ENCODE measurements at places on chromosomes 11 and 22.
A peak's percentile ranks its signal among the peaks of the same experiment; 100 is the strongest.

GRCh38 chr11:80948781-80949180 is 1508.0 kb upstream of the TENM4 start:
- no peaks in the 10 kb centered on the region for H3K27me3 ChIP-seq
- H3K27ac ChIP-seq = no peak overlapping the region
- H3K4me1 ChIP-seq = no peaks in the 10 kb centered on the region
- H3K36me3 ChIP-seq = no peaks in the 10 kb centered on the region
- DNase-seq = no peak

GRCh38 chr22:17120281-17120680 is 879 bp downstream of the TMEM121B start:
- no peaks in the 10 kb centered on the region for H3K4me1 ChIP-seq
- no peak overlapping the region for H3K27ac ChIP-seq
- no peaks in the 10 kb centered on the region for H3K36me3 ChIP-seq
- DNase-seq = peak; percentile 30

DNA sequence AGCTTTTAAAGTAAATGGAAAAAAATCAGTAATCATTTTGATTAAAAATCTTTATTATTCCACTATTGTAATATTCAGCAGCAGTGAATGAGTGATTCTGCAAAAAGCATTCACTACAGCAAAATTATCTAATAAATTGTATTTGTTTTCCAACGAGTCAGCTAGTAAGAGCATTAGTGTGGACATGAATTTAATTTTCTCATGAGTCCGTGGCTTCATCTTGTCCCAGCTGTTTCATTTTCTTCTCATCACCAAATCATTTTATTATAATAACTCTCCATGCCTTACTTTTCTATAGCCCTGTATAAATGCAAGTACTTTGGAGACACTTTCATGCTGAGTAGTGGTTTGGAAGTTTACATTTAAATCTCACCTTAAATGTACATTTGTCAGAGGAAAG is 66.2 kb downstream of the FANCF start:
- H3K36me3 ChIP-seq = no peaks in the 10 kb centered on the region
- H3K4me1 ChIP-seq = no peaks in the 10 kb centered on the region
- H3K27me3 ChIP-seq = no peaks in the 10 kb centered on the region

DNA sequence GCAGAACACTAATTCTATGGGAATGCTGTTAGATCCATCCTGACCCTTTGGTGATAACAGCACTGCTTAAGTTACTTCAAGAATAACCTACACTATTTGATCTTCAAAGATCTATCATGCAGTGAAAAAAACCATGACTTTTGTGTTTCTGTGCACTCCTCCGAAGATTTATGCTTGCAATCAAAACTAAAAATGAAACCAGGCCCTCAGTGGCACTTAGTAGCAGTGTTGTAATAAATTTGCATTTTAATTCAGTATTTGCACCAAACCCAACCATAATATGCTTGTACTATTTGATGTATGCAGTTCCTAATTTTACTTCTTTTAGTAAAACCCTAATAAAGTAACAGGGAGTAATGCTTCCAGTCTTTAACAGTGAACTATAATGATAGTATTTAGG is 130.7 kb downstream of the SOX6 start:
- H3K4me3 ChIP-seq = no peak overlapping the region
- H3K36me3 ChIP-seq = no peaks in the 10 kb centered on the region
- no peak for DNase-seq
- H3K4me1 ChIP-seq = no peaks in the 10 kb centered on the region
- H3K27ac ChIP-seq = no peak overlapping the region

GRCh38 chr22:18113680-18114394 is 3.2 kb downstream of the TUBA8 start:
- H3K27ac ChIP-seq = no peak overlapping the region
- H3K36me3 ChIP-seq = no peaks in the 10 kb centered on the region
- H3K4me3 ChIP-seq = no peak overlapping the region
- peaks cover 10% of the 10 kb centered on the region for H3K27me3 ChIP-seq

DNA sequence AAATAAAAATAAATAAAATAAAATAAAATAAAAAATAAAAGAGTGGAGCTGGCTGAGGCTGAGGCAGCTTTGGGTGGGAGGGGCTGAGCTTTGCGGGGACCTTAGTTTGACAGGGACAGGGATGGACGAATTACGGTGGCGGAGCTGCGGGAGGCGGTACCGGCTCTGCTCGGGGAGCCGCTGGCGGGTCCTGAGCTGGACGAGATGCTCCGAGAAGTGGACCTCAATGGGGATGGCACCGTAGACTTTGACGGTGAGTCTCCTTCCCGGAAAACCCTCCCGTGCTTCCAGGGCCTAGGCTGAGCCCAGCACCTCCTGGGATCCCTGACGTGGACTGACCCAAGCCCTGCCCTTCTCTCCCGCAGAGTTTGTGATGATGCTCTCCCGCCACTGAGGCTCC is 3.1 kb downstream of the CABP4 start:
- no peak for DNase-seq
- peaks cover 22% of the 10 kb centered on the region for H3K27me3 ChIP-seq
- no peak overlapping the region for H3K4me3 ChIP-seq
- H3K4me1 ChIP-seq = no peaks in the 10 kb centered on the region
- no peak overlapping the region for H3K27ac ChIP-seq
- no peaks in the 10 kb centered on the region for H3K36me3 ChIP-seq

DNA sequence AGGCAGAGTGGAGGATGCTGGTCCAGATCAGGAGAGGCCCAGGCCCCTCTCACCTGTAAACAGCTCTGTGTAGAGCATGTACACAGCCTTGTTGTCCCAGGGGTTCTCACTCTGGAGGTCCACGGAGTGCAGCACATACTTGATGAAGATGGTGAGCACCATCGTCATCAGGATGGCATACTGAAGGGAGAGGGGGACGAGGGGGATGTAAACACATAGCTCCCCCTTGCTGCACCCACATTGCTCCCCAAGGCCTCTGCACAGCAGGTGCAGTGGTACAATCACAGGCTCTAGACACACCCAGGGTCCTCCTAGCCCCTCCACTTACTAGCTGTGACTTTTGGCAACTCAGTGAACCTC is 2.9 kb downstream of the SYVN1 start:
- no peak overlapping the region for H3K27ac ChIP-seq
- peaks cover 61% of the 10 kb centered on the region for H3K36me3 ChIP-seq
- DNase-seq = no peak

Data from IMR-90 (cell line).